ENCODE measurements at places on chromosomes 2 and 18.

DNA sequence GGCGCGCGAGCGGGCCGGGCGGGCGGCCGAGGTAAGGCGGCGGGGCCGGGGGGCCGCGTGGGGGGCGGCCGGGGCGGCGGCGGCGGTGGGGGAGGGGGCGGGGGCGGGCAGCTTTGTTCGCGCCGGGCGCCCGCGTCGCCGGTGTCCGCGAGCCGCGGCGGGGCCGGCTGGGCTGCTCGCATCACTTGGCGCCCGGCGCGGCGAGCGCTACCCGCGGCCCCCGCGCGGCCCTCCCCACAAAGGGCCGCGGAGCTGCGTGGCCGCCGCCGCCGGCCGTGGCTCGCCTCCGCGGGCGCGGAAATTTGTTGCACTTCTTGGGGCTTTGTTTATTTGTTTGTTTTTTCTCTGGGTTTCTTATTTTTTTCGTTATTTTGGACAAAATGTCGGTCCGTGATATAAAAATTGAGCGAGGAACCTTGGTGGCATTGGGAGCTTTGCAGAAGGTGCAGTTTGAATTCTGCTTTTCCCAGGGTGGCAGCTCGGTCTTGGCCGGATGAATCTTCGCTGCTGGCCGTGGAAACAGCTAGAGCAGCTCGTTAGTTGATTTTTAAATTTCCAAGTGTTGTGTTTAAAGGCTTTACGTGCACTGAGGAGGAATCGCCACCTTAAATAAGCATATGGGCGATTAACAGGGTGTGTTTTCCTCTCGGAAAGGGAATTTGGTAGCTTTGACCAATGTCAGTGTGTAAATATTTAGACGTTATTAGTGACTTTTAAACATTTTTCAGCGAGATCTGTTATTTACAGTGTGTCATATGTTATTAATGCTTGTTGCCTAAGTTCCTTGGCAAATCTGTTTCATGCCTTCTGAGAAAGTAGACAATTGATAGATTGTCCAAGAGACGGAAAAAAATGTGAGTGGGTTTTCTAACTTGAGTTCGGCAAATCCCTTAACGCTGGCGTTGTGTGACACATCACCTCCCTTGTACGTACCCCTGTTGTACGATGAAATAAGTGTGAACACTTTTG is 822 bp downstream of the UBE2E3 start:
- peak; percentile 4 for DNase-seq

DNA sequence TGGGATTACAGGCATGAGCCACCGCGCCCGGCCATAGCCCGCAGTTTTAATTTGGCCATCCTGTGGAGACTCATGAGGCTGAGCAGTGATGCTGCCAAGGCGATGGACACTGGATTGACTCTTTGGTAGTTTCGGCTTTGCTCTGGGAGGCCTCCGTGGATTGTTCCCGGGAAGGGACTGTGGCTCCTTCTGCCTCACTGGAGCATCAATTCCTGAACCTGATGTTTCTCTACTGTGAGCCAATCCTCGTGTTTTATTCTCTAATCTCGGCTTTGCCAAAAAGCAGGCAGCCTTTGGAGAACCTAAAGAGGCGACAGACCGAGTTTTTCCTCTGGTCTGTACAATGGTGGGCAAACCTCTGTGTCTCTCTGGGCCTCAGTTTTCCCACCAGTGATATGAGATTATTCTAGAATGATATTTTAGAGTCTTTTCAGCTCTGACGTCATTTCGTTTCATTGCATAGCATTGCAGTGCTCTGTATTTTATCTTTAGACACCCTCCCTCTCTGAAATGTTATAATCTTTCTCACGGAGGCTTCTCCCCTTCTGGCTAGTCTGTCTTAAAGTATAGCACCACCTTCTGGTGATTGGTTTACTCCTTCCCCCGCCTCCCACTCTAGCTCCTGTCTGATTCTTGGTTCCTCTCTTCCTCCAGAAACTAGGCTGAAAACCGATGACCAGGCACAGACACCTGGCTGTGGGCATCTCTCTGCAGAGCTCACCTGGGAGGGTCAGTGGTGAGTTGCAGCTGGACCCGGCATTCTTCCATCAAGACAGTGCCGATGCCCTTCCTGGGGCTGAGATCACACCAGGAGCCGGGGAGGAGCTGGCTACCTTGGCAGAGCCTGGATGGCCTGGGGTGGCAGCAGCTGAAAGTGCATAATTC is 341.3 kb downstream of the MYCN start:
- DNase-seq: no peak

- DNase-seq: no peak
Observed at GRCh38 chr2:233772153-233772552, 6.0 kb upstream of the MROH2A start.

GRCh38 chr2:38474715-38475566 is 97.9 kb upstream of the ATL2 start:
- DNase-seq: no peak

DNA sequence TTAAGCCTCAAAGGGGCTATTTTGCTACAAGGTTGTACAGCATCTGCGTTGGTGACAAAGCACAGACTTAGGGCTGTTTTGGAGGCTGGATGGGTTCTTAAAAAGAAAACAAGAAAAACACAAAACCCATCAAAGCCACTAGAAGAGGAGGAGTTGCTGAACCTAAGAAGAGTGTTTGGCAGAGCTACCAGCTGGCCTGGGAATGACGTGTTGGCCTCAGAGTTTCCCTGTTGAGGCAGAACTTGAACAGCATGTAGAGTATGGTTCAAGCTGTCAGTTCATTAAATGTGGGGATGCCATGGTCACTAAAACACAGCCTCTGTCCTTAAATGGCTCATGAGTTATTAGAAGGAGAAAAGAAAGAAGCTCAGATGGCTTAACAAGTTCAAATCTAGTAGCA is 162.5 kb downstream of the TTC32 start:
- no peak for DNase-seq

DNA sequence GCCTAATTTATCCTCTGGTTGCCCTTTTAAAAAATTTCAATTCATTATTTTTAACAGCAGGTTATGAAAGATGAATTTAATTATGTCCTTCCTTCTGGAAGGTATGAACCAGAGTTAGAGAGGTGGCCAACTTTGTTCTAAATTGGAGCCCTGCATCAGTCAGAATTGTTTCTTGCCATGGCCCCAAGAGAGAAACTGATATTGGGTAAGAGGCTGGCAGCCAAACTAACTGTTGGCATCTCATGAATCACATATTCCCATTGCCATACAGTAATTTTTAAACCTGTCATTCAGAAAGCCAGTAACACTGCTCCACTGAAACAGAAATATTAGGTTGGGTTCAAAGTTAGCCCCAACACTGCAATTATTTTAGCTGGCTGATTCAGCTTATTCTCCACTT is 67.4 kb downstream of the SMAD2 start:
- DNase-seq: no peak

DNA sequence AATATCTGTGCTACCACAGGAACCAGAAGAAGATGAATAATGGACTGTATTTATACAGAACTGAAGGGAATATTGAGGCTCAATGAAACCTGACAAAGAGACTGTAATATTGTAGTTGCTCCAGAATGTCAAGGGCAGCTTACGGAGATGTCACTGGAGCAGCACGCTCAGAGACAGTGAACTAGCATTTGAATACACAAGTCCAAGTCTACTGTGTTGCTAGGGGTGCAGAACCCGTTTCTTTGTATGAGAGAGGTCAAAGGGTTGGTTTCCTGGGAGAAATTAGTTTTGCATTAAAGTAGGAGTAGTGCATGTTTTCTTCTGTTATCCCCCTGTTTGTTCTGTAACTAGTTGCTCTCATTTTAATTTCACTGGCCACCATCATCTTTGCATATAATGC is 1399.9 kb downstream of the DPP10 start:
- no peak for DNase-seq

GRCh38 chr2:70349921-70350685 is 48.2 kb upstream of the FAM136A start:
- no peak for DNase-seq

- DNase-seq: no peak
Observed at GRCh38 chr18:2338601-2339000, 232.7 kb downstream of the METTL4 start.
